ENCODE measurements at places on chromosomes 7 and 10.

- DNase-seq = no peak
These were observed 612.6 kb downstream of the SORCS3 start for GRCh38 chr10:105253515-105254212.

DNA sequence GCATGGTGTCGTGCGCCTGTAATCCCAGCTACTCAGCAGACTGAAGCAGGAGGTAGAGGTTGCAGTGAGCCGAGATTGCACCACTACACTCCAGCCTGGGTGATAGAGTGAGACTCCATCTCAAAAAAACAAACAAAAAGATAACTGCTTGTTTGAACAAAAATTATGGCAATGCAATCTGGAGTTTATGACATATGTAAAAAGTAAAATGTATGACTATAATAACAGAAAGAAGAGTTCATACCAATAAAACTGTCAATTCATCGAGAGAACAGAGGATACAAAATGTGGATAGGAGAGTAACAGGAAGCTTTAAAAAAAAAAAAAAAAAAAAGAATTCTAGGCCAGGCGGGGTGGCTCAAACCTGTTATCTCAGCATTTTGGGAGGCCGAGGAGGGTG is 19.2 kb downstream of the SLC25A16 start:
- DNase-seq = no peak

DNA sequence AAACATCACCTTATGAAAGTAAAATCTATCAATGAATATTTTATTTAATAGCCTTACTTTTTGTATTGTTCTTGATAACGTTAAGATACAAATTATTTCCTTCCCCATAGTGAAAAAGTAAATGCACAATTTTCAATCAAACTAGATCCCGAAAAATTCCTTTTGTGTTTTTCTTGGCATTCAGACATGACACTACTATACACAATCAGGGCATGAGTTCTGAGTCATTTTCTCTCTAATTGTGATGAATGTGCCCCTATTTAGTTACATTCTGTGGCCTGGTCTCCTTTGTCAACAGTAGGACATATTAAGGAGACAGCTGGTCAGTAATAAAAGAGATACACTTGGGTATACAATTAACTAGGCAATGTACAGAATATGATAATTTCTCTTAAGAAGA is 19.8 kb downstream of the COL1A2 start:
- DNase-seq = no peak

DNA sequence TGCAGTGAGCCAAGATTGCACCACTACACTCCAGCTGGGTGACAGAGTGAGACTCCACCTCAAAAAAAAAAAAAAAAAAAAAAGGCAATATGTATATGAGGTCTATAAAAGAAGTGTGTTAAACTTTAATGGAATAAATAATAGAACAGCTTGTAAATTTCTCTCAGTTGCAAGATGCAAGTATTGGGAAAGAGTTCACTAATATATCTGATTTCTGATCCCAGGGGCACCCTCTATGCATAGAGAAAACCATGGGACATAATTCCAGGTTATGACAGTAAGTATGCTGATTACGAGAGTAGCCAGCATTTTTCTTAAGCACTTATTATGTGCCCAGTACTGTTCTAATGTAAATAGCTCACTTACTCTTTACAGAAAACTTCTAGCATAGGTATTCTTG is 66.1 kb upstream of the AFAP1L2 start:
- no peak for DNase-seq

DNA sequence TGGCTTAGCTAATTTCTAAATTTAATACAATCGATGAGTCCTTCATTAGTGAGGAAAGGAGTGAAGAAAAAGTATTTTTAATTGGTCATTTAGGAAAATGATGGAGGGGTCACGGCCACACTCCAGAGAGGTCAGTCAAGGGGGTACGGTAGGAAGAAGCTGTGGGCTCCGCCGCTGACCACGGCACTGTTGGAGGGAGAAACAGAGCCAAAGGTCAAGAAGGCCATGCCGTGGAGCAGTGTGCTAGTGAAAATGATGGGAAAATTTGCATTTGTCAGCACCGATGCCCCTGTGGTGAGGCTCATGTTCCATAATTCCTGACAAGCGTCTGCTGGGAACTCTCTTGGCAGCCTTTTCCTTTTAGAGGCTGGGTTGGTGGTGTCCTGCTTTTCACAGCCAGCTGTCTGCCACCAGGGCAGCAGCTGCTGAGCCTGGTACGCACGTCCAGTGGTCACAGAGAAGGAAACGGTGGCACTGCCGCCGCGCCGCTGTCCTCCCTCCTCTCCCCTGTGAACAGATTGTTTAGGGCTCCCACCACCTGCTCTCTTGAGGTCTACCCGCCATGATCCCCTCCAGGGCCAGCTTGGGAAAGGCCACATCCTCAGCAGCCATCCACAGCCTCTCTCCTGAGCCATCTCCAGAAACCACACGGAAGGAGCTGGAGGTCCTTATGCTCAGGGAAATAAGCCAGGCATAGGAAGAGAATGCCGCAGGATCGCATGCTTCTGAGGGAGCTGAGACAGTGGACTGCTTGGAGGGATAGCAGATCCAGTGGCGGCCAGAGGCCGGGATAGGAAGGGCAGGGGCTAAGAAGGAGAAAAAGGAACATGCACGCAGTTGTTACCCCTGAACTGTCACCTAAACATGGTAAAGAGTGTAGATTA is 263.7 kb upstream of the PPP2R2D start:
- DNase-seq = no peak

GRCh38 chr7:134071355-134072331 is 55.5 kb upstream of the LRGUK start:
- DNase-seq = no peak

DNA sequence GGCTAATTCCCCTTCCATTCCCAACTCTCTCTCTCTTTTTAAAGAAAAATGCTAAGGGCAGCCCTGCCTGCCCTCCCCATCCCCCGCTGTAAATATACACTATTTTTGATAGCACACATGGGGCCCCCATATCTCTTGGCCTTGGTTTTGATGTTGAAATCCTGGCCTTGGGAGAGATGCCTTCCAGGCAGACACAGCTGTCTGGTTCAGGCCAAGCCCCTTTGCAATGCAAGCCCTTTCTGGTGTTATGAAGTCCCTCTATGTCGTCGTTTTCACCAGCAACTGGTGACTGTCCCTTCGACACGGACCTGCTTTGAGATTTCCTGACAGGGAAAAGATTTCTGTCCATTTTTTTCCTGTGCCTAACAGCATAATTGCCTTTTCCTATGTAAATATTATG is 3.0 kb downstream of the ADRA2A start:
- no peak for DNase-seq

GRCh38 chr7:23276376-23276775 is 22.8 kb upstream of the MALSU1 start:
- no peak for DNase-seq

GRCh38 chr7:25171516-25171915 is 46.5 kb upstream of the CYCS start:
- no peak for DNase-seq

GRCh38 chr7:1823376-1824150 is 153.5 kb downstream of the ELFN1 start:
- no peak for DNase-seq

GRCh38 chr10:58070956-58071355 is 196.7 kb downstream of the IPMK start:
- no peak for DNase-seq

DNA sequence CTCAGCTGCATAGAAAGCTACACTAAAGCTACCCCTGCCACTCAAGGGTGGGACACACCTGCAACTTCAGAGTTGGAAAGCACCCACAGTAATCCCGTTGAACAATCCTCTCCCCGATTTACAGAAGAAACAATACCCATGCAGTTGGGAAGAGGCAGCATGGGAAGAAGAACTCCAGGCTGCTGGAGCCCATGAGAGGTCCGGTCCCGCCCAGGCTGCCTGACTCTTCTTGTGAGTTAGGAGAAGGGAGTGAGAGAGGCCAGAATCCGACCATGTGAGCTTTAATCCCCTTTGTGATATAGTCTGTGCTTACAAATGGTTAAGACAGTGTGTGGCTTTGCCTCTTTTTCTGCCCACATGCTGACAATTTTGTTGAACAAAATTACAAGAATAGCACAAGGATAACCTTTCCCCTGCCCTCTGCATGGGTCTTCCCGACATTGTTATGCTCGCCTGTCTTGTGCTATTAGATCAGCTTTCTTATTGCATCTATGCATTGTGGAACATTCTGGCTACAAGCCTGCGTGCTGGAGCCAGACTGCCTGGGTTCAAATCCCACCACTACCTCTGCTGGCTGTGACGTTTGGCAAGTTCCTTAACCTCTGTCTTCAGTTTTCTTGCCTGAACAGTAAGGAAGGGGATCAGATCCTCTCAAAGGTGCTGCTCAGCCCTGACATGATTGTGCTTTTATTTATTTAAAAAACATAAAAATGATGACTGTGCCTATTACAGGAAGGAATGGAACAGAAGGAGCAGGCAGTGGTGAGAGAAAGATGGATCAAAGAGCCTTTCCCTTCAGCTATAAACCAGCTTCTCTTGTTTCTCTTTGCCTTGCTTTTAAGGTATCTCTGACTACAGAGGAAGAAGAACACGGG is 56.0 kb downstream of the BPGM start:
- no peak for DNase-seq

- no peak for DNase-seq
These were observed 471.0 kb downstream of the SH2D4B start for GRCh38 chr10:81008726-81009125.

GRCh38 chr10:85008488-85009184 is 680.2 kb downstream of the CCSER2 start:
- DNase-seq = no peak

DNA sequence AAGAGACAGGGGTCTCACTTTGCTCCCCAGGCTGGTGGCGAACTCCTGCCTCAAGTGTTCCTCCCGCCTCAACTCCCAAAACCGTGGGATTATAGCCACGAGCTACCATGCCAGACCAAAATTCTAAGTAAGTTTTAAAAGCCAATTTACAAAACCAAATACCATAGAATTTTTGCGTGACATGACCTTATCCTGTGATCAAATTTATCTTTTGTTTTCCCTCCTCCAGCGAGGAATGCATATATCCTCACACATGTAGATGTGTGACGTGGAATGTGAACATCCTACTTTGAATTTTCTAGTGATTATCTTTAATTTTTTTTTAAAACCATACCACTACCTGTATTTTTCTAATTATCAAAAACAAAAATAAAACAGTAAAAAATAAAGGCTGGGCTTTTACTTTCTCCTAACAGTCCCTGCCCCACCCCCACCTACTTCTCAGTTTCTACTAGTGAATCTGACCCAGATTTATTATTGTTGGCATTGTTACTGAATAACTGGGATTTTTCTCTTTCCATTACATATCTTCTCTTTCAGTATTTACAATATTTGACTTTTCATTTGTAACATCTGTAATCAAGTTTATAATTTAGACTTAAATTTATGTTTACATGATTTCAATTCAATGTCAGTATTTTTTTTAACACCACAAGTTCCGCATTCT is 26.0 kb downstream of the CYTH3 start:
- DNase-seq = no peak

- no peak for DNase-seq
These were observed 614.7 kb downstream of the PARD3 start for GRCh38 chr10:34200355-34200901.

GRCh38 chr7:114645451-114645850 is 230.8 kb downstream of the FOXP2 start:
- DNase-seq = no peak

DNA sequence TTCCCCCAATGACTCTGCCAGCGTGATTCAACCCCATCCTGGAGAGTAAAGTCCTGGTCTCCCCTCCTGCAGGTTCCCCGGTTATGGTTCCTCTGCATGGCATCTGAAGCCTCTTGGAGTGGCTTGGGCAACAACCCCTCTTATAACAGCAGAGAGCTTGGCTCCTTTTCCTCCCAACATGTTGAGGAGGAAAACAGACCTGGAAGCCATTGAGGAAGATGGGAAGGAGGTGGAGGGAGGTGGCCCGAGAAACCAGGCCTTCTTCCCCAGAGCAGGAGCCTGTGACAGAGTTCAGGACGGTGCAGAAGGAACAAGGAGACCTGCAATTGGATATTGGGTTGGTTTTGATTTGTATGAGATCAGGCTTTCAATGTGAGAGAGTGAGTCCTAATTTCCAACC is 184.0 kb upstream of the ADCY1 start:
- no peak for DNase-seq

- no peak for DNase-seq
These were observed 4.9 kb upstream of the ELN start for GRCh38 chr7:74023092-74023536.

DNA sequence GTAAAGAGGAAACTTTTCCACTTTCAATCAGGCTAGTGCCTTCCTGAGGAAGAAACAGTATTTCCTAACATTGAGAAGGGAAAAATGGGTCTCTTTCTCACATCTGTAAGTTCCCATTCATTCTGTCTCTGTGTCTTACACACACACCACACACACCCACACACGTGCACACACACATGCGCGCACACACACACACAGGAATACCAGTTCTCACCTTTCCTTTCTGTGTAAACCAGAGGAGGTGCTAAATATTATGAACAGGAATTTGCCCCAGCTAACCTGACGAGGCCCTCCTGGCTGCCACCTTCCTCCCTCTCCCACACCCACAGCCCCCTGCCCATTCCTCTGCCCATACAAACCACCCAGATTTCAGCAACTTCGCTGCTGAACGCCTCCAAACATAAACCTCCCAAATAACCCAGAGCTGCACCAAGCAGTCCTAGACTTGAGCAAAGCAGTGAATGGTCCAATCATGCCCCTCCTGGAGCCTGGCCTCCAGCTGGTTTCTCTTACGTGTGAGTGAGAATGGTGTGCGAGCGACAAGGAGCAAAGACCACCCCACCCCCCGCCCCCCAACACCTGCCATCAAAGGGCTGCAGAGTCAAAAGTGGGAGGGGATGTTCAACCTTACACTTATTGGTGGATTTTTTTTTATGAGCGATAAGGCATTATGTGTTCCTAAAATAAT is 190.5 kb downstream of the HECW1 start:
- no peak for DNase-seq

- no peak for DNase-seq
These were observed 15.4 kb downstream of the GSDME start for GRCh38 chr7:24741679-24742505.

DNA sequence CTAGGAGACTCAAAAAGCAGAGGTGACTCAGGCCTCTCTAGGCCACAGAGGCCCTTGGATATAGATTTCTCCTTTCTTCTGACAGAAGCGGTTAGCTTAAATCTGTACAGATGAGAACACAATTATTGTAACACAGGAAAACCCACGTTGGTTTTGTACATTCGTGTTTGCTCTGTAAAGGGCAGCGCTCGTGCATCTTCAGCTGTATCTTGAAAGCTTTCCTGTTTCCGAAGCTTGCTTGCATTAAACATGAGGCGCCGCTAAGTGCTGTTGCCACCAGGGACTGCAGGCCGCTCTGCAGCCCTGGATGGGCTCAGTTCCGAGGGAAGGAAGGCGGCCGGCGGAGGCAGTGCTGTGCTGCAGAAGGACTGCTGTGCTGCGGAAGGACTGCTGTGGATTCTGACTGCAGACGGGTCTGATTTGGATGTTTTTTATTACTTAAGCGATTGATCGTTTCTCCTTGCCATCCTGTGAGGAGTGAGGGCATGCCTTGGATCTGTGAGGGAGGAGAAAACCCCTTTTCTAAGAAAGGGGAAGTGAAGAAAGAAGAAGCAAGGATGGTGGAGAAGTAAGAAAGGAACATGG is 53.3 kb downstream of the FHIP2A start:
- no peak for DNase-seq

- no peak for DNase-seq
These were observed 106.3 kb downstream of the TMEM26 start for GRCh38 chr10:61346796-61347413.

Data from activated CD4-positive, alpha-beta T cell treated with anti-CD3 and anti-CD28 coated beads, Interleukin-2, amount 50 U/mL, for 1 hour (primary cell).